ENCODE measurements at places on chromosomes 11 and 22.
A peak's percentile ranks its signal among the peaks of the same experiment; 100 is the strongest.

- no peak for DNase-seq
These were observed 97.7 kb downstream of the MPPED2 start for GRCh38 chr11:30488304-30488998.

GRCh38 chr11:68142028-68142412, 20.8 kb upstream of the CHKA start:
- no peak for DNase-seq

GRCh38 chr22:19879246-19879570, 24.5 kb upstream of the GNB1L start:
- no peak for DNase-seq

GRCh38 chr11:122775675-122776271, 62.5 kb upstream of the CRTAM start:
- DNase-seq: no peak

DNA sequence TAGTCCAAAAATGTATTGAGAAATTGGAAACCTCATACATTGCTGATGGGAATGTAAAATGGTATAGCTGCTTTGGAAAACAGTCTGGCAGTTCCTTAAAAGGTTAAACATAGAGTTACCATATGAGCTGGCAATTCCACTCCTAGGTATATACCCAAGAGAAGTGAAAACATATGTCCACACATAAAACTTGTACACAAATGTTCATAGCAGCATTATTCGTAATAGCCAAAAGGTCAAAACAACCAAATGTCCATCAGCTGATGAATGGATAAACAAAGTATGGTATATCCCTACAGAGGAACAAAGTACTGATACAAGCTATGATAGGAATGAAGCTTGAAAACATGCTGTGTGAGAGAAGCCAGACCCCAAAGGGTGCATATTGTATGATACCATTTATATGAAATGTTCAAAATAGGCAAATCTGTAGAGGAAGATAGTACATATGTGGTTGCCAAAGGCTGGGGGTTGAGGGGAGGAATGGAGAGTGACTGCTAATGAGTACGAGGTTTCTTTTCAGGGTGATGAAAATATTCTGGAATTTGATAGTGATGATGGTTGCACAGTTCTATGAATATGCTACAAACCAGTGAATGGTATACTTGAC, 85.8 kb downstream of the ZBTB16 start:
- no peak for DNase-seq

GRCh38 chr11:134032043-134032442, 36.8 kb upstream of the JAM3 start:
- DNase-seq: no peak

DNA sequence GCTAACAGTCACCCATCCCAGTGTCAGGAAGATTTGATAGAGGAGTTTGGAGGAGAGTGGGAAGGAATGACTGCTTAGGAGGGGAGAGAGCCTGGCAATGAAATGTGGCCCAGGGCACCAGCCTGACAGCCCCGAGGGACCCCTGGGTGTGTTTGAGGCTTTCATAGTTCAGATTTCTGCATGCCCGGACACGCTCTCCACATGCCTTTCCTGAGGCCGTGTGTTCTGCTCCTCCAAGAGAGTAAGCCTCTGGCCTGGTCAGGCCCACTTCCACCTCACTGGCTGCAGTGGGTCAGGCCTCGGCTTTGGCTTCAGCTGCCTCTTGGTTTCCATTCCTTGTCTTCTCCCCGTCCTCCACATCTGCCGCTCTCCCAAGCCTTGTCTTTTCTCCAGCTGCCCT, 78.4 kb downstream of the C22orf31 start:
- DNase-seq: no peak

DNA sequence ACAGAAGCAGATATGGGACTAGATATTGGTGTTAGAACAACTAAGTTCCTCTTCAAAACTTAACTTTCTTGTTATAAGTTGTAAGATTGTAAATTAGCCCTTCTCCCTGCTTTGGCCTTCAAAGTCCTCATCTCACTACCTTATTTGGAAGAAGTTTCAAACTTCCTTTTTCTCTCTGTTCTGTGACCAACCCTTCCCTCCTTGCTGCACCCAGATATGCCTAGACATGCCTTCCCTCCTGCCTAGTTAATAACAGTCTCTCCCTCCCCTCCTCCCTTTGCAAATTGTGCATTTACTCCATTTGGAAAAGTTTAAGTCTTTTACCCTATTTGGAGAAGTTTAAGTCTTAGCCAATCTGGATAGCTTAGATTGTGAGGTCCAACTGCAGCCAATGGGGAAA, 4.9 kb downstream of the OR52K2 start:
- no peak for DNase-seq

GRCh38 chr11:18248561-18248960, at the start of gene SAA2:
SAA2 (minus strand) TSS chr11:18248668; CDS start chr11:18248011, 657 bp downstream.
- DNase-seq: no peak

DNA sequence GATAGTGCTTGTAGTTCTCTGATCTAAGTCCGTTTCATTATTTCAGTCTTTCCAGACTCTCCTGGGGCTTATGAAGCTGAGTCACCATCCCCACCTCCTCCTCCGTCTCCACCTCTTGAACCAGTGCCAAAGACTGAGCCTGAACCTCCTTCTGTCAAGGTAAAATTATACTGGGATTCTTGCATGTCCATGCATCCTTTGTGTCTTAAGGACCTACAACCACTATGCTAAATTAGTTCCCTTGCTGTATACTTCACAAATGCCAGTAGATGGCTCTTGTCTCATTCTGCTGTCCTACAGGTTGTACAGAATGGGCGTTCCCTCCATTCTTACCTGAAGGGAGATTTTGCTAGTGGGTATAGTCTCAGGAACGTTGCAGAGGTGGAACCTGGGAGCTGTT, 42.2 kb downstream of the POLD3 start:
- DNase-seq: no peak

DNA sequence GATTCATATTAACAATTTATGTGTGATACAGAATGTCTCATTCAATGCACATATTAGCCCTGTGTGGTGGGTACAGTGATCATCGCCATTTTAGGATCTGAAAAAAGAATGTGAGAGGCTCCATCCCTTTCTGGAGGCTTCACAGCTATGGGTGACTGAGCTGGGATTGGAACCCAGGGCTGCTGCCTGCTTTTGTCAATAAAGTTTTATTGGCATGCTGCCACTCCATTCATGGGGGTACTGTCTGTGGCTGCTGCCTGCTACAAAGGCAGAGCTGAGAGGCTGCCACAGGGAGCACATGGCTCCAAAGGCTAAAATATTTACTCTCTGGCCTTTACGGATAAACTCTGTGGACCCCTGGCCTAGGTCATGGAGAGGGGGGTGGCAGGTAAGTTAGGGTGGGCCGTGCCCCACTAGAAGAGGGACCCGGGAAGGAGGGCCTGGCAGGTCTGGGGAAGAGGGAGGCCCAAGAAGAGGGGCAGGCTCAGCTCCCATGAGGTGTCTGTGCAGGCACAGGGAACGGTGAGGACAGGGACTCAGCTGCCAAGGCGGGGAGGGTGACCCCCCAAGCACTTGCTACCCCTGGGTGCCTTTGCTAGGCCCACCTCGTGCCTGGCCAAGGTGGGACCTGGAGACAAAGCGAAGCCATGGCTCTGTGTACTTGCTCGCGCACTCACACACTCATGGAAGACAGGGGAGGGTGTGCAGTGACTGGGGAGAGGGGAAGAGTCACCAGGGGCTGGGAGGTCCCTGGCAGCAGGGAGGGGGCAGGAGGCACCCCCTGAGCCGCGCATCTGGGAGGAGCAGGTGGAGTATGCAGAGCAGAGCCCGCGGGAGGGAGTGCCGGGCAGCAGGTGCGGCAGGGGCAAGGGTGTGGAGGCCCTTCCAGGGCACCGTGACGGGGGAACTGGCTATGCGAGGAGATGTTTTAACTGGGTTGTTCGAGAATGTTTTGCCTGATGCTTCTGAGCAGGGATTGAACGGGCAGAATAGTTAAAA, 335.3 kb downstream of the CTTN start:
- DNase-seq: no peak

- DNase-seq: no peak
These were observed 31.1 kb upstream of the FAR1 start for GRCh38 chr11:13637125-13638069.

- no peak for DNase-seq
These were observed 55.8 kb downstream of the SMIM38 start for GRCh38 chr11:69211540-69211919.

DNA sequence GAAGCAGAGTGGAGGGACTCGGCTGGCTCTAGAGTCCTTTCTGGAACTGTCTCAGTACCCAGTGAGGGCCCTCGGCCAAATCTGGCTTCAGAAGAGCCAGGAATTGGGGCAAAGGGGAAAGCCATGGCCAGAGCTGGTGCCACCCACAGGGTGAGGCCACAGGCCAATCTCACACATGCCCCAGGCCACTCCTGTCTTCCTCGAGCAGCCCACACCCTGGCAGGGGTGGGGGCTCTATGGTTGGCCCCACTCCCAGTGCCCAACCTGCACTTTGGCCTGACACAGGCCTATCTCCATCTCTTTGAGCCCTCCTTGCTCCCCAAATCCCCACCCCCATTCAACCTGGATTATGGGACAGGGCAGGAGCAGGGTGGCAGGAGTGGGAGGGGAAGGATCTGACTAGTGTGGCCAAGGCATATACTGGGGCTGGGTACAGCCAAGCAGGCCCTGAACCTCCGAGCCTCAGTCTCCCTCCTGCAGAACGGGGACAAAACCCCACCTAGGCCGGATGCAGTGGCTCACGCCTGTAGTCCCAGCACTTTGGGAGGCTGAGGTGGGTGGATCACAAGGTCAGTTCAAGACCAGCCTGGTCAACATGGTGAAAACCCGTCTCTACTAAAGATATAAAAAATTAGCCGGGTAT, 6.9 kb downstream of the TST start:
- no peak for DNase-seq

DNA sequence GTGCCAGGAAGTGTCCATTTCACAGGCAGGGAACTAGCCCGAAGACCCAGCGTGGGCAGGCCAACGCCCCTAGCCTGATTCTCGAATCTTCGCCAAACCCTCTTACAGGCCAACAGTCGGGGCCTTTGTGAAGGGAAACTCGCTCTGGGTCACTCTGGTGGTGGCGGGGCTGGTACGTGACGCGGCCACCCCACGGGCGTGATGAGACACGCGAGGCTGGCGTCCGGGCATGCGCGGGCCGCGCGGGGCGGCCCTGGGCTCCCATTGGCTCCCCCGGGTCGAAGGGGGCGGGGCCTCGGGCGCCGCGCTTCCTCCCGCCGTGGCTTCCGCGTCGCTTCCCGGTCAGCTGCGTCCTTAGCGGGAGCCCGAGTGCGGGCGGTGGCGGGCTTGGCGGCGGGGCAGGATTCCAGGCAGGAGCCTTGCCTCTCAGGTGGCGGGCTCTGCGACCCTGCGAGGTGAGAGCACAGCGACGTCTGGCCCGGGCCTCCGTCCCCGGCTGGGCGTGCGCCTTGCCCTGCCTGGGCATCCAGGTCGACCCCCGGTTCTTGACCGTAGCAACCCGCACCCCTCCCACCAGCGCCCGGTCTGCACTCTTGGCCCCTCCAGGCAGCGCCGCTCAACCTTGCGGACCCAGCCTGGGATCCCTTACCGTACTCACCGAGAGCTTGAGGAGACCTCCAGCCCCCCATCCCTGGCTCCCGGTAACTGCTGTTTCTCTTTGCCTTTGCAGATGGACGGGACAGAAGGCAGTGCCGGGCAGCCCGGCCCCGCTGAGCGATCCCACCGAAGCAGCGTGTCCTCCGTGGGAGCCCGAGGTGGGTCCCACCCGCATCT, at the start of gene FRMD8:
Gene FRMD8 (plus strand): TSS at position 331 of the 834 bp plus-strand sequence. CDS start 400 bp downstream, at position 731.
- DNase-seq: peak; percentile 88

GRCh38 chr11:61480994-61481335, 27.6 kb upstream of the LRRC10B start:
- DNase-seq: no peak

DNA sequence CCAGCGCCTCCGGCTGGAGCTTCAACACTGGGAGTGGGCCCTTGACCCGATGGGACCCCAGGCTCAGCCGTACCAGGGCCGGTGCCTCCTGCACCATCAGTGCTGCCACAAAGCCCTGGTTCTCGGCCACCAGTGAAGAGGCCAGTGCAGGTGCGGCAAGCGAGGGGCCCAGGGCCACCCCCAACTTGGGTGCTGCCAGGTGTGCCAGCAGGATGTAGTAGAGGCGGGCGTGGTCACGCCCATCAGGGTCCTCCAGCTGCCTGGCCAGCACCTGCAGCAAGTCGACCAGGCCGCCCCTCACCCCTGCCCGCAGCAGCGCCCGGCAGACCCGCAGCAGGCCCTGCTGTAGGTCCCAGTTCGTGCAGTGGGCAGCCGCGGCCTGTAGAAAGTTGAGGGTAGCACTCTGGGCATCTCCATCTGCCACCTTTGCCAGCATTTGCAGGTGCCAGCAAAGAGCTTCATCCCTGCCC, 2.3 kb downstream of the AP5B1 start:
- DNase-seq: no peak

DNA sequence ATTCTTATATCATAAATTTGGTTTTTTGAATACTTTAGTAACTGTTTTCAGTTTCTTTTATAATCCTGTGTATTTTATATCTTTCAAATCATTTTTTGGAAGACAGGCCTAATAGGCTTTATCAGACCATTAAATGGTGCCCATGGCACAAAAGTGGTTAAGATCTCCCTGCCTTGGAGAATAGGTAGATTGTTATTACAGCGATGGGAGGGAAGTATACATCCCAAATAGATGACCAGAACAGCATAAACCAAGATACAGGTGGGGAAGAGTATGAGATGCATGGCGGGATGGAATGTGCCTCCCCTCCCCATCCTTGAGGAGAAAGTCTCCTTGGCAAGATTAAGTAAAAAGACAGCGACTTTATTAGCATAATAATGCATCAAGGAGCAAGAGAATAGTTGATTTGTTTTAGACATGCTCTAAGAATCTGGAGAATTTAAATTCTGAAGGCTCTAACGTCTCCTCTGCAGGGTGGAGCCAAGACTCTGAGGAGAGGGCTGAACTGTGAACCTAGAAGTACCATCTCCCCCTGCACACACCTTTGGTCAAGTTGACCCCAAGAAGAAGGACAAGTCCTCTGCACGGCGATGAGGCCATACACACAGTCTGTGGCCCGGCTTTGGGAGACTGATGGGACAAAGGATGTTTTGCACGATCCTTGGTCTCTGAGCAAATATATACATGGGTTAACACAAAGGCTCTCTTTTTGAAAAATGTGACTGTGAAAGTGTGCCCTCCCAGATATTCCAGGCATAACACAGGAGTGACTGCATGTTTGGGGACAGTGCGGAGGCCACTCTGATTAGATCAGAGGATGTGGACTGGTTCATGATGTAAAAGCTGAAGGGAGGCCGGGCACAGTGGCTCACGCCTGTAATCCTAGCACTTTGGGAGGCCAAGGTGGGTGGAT, 61.1 kb upstream of the SLC35C1 start:
- no peak for DNase-seq

- no peak for DNase-seq
These were observed 56.7 kb downstream of the CACNA1I start for GRCh38 chr22:39627208-39627607.

DNA sequence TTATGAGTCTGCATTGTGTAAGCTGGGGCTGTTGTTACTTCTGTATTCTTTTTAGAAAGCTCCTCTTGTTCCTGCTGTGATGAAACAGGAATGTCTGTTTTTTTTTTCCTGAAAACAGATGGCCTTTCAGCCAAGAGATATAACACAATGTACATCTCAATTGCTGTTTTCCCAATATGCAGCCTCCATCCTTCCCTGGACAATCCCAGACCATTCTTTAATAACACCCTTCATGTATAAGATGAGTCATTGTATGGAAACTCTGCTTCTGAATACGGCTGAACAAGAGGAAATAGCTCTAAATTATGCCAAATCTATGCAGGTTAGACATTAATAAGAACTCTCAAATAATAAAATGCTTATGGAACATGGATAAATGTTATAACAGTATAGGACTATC, 60.2 kb upstream of the LRRC4C start:
- DNase-seq: no peak

GRCh38 chr11:132048040-132048439, 677.6 kb downstream of the NTM start:
- DNase-seq: no peak

- no peak for DNase-seq
These were observed 4.9 kb upstream of the FLI1 start for GRCh38 chr11:128688896-128689546.

GRCh38 chr22:38204784-38205183, 3.0 kb downstream of the MAFF start:
- no peak for DNase-seq
